Skin of body (tissue), 3 donors: ENCODE measurements at places on chromosomes 7 and 10. TPM values are rescaled to one million over a fixed set of nuclear protein-coding genes. Genes with fewer than 3 reads are reported as not detected.

DNA sequence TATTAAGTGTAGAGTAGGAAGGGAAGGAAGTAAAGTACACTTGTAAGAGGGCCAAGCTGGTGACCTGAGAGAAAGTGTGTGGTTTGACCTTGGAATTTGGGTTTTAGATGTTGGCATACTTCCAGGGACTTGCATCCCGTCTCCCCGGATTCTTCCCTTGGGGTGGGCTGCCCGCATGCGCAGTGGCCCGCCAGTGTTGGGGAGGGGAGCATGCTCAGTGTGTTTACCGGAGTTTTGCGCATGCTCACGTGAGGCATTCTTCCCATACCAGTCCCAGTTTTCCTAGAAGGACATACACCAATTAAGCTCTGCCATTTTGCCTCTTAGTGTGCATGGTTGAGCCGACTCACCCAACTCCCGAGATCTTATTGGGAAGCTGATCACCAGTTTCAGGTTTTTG is 9.4 kb downstream of the PDSS1 start:
- DNase-seq = no peak

- no peak for DNase-seq
Measured at GRCh38 chr7:76246804-76247389, 45.2 kb downstream of the SRRM3 start.

LIPN gene
- total RNA-seq = 8.2 TPM

GRCh38 chr7:33779216-33779615 is 126.1 kb upstream of the BMPER start:
- DNase-seq = no peak

WASHC2A gene
- 28.2 TPM for total RNA-seq

GRCh38 chr7:43721193-43721806 is 8.0 kb downstream of the COA1 start:
- DNase-seq = peak; percentile 20

MACC1 gene
- 7.1 TPM for total RNA-seq

- no peak for DNase-seq
Measured at GRCh38 chr7:63073286-63073685, 925.4 kb upstream of the ZNF722 start.

DNA sequence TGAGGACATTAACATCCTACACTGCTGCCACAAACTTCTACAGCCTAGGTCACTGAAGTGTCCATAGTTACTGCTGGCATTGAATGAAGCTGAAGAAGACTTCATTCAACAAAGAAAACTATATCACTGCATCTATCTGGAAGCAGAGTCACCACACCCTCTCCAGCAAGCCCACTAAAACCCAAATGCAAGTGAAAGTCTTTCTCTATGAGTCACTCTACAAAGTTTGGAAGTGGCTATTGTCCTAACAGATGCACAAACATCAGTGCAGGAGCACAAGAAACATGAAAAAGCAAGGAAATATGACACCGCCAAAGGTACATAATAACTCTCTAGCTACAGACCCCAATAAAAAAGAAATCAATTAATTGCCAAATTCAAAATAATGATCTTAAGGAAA is 43.5 kb upstream of the CAMK2B start:
- DNase-seq = no peak

DNA sequence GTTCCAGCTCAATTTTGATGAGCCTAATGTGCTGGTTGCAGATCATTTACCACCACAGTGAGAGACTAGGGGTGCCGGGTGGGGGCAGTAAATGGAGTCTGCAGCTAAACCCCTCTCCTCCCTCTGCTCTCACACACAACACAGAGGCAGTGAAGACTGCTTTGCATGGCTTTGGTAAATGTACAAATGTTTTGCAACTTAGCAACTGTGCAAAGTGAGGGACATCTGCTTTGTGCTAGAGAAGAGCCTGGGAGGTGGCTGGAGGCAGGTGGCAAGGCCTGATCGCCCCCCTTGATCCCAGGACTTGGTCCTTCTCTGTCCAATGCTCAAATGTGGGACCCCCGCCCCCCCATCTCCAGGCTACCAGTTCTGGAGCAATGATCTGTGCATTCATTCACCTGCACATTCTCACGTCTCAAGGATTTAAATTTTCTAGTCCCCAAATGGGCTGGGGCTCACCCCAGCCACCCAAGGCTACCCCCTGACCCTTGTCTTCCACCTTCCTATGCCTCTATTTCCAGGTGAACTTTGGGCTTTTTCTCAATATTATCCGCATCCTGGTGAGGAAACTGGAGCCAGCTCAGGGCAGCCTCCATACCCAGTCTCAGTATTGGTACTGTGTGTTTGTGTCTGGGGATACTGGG is 11.6 kb downstream of the GHRHR start:
- no peak for DNase-seq

MYH16 gene
- not detected for total RNA-seq

- no peak for DNase-seq
Measured at GRCh38 chr10:89649051-89649450, 4.0 kb upstream of the PANK1 start.

DNA sequence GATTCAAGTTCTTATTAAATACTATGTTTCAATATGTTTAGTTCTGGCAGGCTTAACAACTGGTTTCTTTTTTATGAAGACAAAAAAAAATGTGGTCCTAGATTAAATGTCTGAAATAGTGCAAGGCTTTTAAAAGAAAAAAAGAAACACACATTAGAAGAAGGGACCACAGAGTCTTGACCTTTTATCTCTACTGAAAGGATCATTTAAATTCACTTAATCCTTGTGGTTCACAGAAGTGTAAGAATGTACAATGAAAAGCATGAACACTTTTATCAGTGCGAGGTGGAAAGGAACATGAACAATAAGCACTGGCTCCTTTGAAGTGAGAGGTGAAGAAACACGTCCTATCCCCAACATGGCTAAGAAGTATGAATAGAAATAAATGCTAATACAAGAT is 765.1 kb downstream of the MAGI2 start:
- no peak for DNase-seq

SPDYE6 gene
- not detected for total RNA-seq

DNA sequence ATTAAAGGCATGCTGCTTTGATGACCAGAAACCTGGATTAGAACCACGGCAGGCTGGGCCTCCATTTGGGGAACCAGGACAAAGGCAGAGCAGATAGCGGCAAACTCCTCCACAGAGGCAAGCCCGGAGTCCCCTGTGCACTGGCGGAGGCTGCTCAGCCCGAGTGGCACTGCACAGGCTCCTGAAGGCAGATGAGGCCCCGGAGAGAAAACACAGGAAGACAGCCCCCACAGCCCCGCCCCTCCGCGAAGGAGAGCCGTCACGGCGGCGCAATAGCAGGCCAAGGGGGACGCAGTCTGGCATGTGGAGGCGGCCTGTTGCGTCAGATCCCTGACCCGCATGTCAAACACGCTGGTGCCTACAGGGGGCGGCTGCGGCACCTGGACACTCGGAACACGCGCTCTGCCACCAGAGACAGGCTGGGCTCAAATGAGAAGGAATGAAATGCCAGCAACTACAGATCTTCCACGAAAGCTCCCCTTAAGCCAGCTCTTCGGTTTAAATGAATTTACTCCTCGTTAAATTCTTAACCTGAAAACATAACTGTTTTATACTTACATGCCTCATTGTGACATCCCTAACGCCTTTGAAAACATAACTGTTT is 128.5 kb downstream of the MAD1L1 start:
- DNase-seq = peak; percentile 31

INMT gene
- total RNA-seq = 5.9 TPM

CAMK2B gene
- 2.2 TPM for total RNA-seq

DNA sequence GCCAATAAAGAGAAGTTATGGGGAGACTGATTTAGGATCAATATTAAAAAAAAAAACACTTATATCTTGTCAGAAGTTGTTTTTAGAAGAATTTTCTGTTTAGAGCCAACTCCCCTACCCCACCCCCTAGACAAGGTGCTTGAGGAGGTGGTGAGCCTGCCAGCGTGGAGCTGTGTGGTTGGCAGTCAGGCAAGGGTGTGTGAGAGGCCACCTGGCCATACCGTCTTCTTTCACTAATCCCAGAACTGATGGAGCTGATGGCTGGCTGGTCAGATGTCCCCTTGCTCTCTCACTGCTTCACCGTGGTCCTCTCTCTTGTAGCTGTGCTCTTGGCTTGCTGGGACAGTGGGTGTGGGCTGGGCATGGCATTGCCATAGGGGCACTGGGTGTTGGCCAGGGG is 34.3 kb downstream of the NACAD start:
- no peak for DNase-seq

VWDE gene
- 0.39 TPM for total RNA-seq

GRCh38 chr7:116955340-116955739 is 2.0 kb downstream of the ST7 start:
- no peak for DNase-seq

- DNase-seq = no peak
Measured at GRCh38 chr10:98745645-98746044, 298.9 kb upstream of the HPS1 start.

DNA sequence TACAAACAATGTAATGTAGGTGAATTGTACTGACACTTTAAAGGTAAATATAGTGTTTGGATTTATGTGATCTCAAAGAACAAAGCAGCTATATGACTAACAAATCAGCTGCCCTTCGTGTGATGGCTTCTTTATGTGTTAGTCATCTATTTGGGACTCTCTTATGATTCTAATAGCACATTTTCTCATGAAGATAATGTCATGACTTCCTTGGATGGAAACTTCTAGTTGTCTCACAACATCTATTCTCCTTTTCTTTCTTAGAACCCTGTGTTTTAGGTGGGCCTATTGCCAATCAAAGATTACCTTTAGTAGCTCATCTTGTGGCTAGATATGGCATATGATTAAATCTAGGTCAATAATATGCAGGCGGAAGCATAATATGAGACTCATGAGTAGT is 45.0 kb downstream of the TMEM106B start:
- no peak for DNase-seq

PIK3CG gene
- total RNA-seq = 4.7 TPM

DNA sequence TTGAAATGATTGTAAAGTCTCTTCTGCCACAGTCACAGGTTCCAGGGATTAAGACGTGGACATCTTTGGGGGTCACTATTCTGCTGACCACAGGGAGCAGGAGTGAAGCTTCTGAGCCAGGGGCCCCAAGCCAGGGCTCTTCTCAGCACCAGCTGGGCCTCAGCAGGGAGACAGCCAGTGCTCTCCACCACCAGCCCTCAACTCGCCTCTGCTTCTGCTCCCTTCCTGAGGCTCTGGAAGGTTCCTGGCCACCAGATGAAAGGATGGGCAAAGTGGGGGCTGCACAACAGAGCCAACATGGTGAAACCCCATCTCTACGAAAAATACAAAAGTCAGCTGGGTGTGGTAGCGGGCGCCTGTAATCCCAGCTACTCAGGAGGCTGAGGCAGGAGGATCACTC is 11.2 kb upstream of the CRYGN start:
- no peak for DNase-seq

TSPAN12 gene
- total RNA-seq = 8.4 TPM

- DNase-seq = peak; percentile 35
Measured at GRCh38 chr10:3400348-3400747, 227.8 kb upstream of the PITRM1 start.

DNA sequence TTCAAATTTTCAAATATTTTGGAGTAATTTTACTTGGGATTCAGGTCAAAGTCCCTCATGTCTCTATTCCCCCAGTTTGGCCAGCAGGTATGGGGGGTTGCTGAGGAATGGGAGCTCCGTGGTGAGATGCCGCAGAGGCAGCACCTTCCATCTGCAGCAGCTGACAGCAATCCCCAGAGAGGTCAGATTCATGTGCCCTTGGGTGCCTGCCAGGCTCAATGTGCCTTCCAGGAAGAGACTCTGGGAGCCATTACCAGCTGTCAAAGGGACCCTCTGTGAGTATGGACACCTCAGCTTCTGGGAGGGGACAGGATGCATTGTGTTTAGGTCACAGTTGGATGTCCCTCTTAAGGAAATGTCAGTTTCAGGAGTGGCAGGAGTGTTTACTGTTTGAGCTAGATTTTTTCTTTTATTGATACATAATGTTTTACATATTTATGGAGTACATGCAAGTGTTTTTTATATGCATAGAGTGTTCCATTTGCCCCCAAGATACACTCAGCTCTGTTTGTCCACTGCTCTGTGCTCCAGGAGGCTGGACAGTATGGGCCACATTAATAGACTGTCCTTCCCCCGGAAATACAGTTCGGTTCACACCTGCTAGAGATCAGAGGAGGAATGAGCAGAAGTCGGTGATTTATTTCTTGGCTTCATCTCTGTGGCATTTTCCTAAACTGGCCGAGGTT is 75.3 kb upstream of the GRB10 start:
- DNase-seq = no peak

OLAH gene
- total RNA-seq = not detected

TMEM270 gene
- not detected for total RNA-seq

GRCh38 chr10:85851325-85851724 is 515.3 kb downstream of the GRID1 start:
- no peak for DNase-seq

GRCh38 chr10:109866168-109866994 is 56.9 kb downstream of the XPNPEP1 start:
- DNase-seq = no peak

- no peak for DNase-seq
Measured at GRCh38 chr10:110641256-110641655, 2.9 kb upstream of the RBM20 start.

ITPRIP gene
- total RNA-seq = 13.0 TPM

HOXA6 gene
- total RNA-seq = 3.3 TPM

DNA sequence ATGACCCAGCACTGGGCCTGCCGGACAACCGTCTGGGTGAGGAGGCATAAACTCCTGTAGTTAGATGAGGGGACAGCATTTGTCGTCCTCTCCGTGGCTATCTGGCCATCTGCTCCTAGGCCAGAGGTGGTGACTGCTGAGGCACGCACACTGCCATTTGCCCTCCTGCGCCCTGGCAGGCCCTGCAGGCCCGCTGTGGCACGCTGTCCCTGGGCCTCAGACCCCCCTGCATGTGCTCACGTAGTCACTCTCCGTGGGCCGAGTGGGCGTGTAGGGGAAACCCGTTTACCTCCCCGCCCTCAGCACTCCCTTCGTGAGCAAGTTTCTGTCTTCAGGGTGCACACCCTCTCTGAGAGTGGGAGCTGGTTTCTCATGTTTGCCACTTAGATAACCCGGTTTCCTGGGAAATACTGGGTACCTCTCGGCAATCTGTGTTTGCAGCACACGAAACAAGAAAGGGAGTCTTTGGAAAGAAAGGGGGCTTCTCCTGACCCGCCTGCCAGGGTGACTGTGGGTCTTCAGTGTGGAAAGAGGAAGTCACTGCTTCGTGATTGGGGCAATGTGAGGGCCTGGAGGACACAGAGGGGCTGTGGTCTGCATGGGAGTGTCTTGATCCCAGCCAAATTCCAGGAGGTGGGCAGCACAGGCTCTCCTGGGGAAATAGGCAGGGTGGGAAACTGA is 10.8 kb downstream of the ADAMTS14 start:
- no peak for DNase-seq

GRCh38 chr7:4085937-4086691 is 596.0 kb upstream of the FOXK1 start:
- no peak for DNase-seq

AZGP1 gene
- total RNA-seq = 39.4 TPM
